Fibroblast of skin of scalp (primary cell): ENCODE measurements at places on chromosomes 11 and 22.

DNA sequence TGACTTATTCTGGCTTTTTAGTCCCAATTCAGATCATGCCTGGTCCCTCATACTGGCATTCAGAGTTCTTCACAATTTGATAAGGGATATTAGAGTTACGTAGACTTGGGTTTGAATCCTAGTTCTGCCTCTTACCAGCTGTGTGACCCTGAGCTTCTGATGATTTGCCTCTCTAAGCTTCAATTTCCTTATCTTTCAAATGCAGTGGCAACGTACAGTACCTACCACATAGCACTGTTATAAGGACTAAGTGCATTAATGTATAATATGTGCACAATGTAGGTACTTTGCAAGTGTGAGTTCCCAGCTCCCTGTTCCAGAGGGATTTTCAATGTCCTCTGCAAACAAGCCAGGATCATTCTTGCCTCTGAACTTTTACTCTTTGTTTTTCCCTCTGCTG lies 7.3 kb downstream of the RHOG start:
- no peak for DNase-seq

DNA sequence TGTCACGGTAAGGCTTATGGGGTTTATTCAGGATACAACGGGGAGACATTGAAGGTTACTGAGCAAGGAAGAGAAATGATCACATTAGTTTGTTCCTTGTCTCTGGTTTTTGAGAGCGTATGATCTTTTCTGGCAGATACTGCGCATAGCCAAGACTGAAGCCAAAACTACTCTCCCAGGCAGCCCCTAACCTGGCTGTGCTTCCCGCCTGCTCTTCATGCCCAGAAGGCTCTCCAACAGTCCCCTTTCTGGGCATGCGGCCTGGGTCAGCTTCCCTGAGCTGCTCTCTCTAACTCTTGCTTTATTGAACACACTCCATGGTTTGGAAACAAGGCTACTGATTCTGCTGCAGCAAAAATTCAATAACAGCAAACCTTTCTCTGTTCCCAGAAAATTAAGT lies 306.6 kb downstream of the BUD13 start:
- DNase-seq = no peak

DNA sequence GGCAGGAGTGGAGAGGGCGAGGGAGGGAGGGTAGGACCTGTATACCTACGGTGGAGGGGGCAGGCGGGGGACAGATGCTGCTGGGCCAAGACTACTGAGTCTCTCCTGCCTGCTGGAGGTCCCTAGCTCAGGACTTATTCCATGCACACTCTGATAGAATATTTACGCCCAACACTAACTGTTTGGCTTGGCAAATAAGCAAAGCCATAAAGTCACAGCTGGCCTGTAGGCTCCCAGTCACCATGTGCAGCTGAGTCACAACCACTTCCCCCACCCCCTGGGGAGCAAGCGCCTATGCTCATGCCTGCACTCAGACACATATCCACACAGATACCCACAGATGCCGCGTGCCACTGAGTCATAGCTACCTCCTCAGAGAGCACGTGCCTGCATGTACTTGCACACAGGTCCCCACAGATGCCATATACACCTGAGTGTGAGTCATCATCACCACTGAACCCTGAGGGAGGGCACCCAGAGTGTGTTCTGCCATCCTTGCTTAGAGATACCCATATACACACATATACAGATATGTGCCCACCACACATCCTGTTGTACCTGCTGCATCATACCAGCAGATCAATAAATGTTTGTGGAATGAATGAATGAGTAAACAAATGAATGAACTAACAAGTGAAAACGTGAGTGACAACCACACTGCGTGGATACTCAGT lies 95.8 kb downstream of the SWAP70 start:
- DNase-seq = peak; percentile 100

DNA sequence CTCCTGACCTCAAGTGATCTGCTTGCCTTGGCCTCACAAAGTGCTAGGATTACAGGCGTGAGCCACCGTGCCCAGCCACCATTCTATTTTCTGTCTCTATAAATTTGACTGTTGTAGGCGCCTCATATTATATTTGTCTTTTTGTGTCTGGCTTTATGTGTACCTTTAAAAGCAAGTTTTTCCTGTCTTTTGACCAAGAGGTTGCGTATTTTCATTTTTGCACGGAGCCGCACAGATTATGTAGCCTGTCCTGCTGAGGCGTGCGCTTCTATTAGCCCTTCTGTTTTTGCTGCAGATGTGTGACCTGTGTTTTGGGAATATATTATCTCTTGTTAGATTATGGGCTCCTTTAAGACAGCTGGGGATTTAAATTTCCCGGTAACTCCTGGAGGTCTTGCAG lies 40.4 kb upstream of the WEE1 start:
- DNase-seq = no peak

DNA sequence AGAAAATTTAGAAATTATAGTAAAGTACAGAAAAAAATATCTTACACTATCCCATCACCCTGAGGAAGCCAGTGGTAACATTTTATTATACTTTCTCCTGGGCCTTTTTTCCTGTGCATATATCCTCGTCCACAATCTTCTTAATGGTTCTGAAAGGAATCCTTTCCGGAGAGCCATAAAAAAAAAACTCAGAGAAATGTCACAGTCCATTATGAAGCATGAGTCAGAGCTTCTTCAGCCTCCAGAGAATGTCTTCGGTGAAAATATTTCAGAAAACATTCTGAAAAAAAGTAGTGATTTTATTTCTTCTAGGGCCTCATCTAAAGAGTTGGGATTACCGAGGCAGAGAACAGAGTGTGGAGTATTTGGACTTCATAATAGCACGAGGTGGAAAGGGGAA lies 163.4 kb downstream of the INSC start:
- DNase-seq = no peak

DNA sequence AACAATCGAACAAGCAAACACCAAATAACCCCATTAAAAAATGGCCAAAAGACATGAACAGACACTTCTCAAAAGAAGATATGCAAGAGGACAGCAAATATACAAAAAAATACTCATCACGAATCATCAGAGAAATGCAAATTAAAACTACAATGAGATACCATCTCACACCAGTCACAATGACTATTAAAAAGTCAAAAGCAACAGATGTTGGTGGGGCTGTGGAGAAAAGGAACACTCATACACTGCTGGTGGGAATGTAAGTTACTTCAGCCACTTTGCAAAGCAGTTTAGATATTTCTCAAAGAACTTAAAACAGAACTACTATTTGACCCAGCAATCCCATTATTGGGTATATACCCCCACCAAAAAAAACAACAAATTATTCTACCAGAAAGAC lies 51.3 kb upstream of the FLI1 start:
- no peak for DNase-seq

GRCh38 chr11:72361321-72361720 lies 73.0 kb downstream of the CLPB start:
- DNase-seq = no peak

DNA sequence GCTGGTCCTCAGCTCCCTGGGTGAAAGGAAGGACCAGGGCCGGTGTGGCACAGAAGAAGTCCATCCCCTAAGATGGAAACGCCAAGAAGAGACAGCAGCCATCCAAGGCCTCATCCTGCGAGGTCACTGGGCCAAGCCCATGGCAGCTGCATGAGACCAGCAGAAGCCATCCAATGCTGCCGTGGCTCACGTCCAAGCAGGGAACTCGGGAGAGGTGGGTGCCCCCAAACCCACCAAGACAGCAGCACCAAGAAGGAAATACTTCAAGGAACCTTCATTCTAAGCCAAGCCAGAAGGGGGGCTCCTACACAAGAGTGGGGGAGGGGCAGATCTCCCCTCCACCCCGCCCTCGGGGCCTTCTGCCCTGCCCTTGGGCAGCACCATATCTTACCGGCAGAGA lies 49.6 kb downstream of the IGSF9B start:
- DNase-seq = no peak

GRCh38 chr11:118938491-118939403 lies 13.0 kb upstream of the BCL9L start:
- DNase-seq = peak; percentile 76
